ENCODE measurements at places on chromosomes 2 and 18. TPM values are rescaled to one million over a fixed set of nuclear protein-coding genes. Genes with fewer than 3 reads are reported as not detected.

DNA sequence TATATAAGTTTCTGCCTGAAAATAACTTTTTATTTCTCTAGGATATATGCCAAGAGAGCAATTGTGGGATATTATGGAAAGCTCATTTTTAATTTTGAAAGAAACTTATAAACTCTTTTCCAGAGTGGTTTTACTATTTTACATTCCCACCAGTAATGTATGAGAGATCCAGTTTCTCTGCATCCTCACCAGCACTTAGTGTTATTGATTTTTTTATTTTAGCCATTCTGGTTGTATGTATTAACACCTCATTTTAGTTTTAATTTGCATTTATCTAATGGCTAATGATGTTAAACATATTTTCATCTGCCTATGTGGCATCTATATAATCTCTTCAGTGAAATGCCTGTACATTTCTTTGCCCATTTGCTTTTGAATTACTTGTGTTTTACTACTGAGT is 597.7 kb upstream of the RAB6C start:
- no peak for DNase-seq

- no peak for DNase-seq
These were observed 179.8 kb upstream of the RBBP8 start for GRCh38 chr18:22753130-22753831.

DNA sequence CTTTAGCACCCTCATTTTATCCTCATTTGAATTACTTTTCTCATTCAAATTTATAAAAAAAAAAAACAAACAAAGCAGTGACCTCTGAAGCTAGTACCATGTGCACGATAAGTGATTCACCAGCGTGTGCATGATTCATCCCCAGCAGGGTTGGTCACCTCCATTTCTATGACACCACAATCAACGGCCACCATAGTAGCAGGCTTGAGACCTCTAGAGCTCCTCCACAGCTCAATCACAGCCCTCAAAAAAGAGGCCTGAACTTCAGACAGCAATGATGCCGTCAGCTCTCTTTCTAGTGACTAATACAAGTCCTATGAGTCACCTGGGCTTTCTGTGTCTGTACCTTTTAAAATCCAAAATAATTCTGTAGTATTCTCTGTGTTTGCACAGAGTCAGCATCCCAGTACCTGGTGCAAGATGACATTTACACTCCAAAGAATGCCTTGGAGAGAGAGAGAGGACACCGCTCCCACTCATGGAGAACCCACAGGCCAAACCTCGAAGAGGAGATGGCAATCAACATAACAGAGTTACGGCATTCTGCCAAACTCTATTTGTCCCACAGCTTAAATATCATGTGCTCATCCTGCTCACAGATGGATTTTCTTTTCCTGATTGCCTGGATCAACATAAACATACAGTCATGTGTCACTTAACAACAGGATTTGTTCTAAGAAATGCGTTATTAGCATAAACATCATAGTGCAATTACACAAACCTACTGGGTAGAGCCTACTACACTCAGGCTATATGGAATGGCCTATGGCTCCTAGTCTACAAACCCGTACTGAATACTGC is 58.7 kb downstream of the L3MBTL4 start:
- DNase-seq, result no peak

Gene CCDC85A
- 2.3 TPM for total RNA-seq

Gene INHBB
- total RNA-seq, result under 0.01 TPM
